ENCODE measurements at places on chromosomes 11 and 22. TPM values are rescaled to one million over a fixed set of nuclear protein-coding genes. Genes with fewer than 3 reads are reported as not detected.
A peak's percentile ranks its signal among the peaks of the same experiment; 100 is the strongest.

TBC1D22A gene
- total RNA-seq: 44.7 TPM

DNA sequence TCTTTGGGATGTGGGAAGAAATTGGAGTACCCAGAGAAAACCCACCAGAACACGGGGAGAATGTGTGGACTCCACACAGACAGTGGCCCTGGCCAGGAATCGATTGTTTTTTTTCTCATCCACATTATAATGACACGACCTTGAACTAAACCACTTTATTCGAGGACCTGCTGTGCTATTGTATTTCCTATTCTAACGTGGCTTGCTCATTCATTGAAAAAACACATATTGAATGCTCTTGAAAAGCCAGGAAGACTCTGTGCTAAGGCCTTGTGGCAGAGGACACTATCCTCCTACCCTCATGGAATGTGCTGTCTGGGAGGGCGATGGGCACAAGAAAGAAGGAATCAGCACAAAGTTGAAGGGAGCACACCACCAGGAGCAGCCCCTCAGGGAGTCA, 9.1 kb upstream of the SREBF2 start:
- no peak for DNase-seq

DNA sequence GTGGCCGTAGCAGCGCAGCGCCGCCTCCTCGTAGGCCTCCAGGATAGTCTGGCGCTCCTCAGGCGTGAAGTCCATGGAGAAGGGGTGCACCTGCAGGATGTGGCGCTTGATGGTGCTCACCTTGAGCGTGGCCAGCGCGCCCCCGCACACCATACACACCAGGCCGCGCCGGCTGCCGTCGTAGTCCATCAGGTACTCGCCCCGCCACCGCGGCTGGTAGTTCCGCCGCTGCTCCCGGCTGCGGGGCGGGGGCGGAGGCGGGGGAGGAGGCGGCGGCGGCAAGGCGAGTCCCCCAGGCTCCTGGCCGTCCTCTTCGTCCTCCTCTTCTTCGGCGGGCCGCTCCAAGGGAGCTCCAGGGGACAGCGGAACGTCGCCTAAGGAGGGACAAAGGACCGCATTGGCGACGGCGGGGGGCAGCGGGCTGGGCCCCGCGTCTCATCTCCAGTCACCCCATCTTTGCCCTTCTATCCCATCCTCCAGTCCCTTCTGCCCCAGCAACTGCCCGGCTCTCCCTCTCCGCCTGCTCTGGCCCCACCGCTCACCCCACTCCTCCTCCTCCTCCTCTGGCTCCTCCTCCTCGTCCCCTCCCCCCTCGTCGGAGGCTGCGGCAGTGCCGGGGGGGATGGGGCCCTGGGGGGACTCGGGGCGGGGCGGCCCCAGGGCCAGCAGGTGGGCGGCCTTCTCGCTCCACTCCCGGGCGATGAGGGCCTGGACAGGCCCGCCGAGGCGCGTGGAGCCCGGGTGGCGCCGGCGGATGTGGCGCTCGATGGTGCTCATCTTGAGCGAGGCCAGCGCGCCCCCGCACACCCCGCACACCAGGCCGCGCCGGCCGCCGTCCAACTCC, 4.9 kb downstream of the ZFTA start:
- no peak for DNase-seq

GRCh38 chr11:117189191-117189940, 9.8 kb upstream of the TAGLN start:
- DNase-seq: peak; percentile 68

All from GM12878 (cell line).